ENCODE measurements at places on chromosomes 6 and 20.

DNA sequence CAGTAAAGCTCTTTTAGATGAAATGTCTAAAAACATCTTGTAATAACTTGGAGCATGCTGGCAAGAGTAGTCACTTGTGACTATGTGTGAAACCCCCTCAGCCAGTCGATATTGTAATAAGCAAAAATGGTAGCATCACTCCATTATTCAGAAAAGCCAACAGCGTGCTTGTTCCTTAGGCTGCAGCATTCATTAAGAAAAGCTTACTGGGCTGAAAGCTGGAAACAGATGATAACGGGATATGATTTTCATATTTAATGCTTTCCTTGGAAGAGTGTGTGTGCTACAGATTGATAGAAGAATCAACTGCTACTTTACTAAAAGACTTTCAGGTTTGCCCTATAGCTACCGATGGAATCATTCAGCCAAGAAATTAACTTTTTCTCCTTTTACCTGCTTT lies 20.3 kb downstream of the KIZ start:
- peak; percentile 76 for DNase-seq

DNA sequence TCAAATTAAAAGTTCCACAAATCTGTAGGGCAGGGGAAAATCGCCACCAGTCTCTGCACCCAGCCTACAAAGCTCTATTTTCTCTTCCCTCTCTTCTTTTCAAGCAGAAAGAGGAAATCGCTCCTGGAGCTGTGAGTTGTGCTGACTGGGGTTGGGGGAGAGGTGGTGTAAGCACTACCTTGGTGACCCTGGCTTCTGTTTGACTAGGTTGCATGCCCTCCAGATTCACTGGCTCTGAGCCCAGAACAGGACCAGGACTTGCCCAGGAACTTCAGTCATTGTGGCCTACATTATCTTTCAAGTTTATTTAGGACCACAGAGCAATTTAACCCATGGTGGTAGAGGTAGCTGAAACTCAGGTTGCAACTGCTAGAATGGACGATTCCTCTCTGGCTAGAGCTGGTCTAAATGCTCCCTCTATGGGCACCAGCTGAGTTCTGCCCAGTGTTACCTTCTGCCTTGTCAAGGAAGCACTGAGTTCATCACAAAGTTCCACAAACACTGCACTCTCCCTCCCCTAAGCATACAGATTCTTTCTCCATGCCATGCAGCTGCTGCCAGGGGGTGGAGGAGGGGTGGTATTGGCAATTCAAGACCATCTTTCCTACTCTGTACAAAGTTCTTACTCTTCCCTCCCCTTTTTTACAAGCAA lies 122.0 kb upstream of the BMP5 start:
- DNase-seq: no peak

- DNase-seq: no peak
Measured at GRCh38 chr6:106126482-106126881, 40.3 kb downstream of the PRDM1 start.

GRCh38 chr20:17971300-17972013 lies 2.6 kb downstream of the MGME1 start:
- DNase-seq: peak; percentile 73

GRCh38 chr20:48708630-48709029 lies 119.2 kb downstream of the PREX1 start:
- no peak for DNase-seq

DNA sequence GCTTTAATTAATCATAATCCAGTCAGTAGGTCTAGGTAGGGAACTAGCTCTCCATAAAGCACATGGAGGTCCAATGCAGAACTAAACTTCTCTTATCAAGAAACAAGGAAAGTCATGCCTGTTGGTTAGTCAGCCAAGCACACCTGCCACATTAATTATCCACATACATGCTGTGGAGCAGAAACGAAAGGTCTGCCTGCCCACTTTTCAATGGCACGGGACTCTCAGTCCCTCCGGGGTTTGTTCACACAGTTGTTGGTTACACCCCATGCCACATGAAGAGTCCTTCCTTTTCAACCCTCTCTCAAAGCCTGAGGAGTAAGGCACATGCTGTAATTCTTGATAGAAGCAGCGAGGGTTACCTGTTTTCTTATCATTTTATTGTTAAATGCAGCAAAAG lies 1096.4 kb upstream of the MAP3K7 start:
- DNase-seq: no peak

DNA sequence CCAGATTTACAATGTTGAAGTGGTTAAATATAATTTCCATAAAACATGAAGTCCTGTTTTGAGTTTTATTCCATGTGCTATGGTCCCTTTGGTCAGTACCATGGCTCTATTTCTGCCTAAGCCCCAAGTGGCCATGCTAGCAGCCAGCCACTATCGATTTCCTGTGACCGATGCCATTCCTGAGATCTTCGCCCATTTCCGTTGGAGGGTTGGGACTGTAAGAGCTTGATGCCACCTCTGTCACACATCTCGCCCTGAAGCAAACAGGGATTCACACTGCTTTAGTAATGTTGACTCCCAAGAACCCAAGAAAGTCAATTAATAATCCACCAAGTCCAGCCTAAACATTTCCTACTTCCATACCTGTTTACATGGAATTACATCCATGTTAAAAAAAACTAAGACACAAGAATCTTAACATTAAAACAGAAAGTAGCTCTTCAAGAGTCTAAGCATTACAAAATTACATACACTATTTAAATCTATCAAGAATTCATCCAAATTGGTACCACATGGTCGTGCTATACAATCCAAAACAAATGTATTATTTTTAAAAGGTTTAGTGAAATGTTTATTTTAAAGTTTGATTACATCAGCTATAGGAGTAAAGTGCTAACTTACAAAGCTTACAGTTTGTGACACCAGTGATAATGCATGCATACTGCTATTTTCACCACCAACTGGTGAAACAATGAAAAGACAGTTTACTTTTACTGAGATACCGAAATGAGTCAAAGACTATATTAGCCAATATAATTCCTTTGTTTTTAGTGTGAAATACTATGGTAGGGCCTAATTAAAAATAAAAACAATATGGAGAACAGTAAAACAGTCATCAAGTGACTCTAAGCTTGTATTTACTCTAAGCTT lies 2.5 kb downstream of the RBM39 start:
- DNase-seq: peak; percentile 61

DNA sequence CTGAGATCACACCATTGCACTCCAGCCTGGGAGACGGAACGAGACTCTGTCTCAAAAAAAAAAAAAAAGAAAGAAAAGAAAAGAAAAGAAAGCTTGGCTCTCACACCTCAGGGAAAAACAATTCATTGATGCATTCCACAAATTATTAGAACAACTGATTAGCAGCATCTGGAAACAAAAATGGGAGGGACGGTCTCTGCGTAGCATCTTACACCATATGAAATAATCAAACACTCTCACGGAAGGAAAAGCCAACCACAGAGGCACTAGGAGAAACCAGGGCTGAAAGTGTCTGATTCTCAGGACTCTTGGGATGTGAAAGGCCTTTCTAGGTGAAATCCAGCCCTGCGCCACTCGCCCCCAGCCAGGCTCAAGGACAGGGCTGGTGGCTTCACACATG lies 2.3 kb upstream of the HELZ2 start:
- no peak for DNase-seq

- peak; percentile 23 for DNase-seq
Measured at GRCh38 chr6:122202576-122203137, 196.8 kb upstream of the HSF2 start.

DNA sequence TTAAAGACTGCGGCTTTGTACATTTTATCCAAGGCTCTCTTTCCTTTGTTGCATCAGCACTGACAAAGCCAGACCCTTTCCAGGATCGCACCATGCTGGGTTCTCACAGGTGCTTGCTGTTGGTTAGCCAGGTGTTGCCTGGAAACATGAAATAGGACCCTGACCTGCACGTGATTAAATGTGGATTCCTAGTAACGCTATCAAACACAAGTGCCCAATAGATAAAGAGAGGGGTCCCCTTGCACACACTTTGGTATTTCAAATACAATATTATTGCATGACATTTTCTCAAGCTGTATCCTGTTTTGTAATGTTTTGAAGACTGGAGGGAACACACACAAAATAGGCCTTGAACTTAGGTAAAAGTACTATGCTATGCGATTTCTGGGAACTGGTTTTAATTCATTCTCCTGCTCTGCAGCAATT lies 73.3 kb downstream of the AKAP12 start:
- DNase-seq: no peak

DNA sequence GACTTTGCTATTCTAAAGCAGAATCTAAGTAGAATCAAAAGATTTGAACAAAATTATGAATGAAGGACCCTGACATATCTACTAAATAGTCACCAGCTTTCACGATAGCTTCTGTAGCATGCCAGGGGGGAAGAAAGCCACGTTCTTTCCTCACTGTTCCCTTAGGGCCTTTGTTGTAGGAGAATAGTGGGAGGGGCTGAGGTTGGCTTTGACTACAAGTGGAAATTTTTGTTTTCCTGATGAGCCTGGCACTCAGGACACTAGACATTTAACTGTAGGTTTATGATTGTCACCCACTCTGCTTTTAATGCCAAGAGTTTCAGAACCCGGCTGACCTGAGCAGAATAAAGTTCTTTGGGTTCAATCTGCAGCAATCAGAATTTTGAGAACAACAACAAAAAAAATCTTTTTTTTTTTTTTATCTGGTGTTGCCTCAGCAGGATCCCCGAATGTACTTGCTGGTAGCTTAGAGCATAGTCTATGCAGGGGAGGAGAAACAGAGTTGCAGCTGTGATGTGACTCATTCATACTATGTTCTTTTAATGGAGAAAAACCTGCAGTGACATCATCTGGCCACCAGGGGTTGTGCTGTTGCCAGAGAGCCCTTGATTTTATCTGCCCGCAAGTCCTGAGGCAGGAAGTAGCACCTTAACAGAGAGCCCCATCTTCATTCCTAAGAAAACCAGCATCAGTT lies 38.5 kb downstream of the TPD52L1 start:
- DNase-seq: peak; percentile 94
